ENCODE measurements at places on chromosomes 2 and 18.

- no peak for DNase-seq
These were observed 40.8 kb downstream of the WDR35 start for GRCh38 chr2:19949071-19949470.

GRCh38 chr2:47870641-47871540, 35.4 kb downstream of the FBXO11 start:
- no peak for DNase-seq

- no peak for DNase-seq
These were observed 162.2 kb downstream of the PKP4 start for GRCh38 chr2:158618891-158619490.

DNA sequence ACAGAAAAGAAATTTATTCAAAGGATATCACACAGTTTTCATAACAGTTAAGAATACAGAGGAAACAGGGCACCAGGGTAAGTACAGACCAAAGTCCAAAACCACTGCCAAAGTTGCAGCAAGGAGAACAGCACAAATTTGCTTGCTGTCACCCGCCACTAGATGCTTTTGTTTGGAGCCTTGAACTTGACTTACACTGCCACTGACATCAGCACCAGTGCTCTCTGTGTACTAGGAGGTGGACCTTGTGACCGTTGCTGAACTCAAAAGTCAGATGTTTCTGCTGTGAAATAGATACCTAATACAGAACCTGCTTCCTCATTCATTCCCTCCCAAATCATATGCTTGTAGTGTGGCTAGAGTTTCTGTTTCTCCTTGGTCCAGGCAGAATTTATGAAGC, 578.3 kb upstream of the TMEFF2 start:
- no peak for DNase-seq

GRCh38 chr2:70991142-70991541, 3.5 kb downstream of the TEX261 start:
- DNase-seq, result no peak

DNA sequence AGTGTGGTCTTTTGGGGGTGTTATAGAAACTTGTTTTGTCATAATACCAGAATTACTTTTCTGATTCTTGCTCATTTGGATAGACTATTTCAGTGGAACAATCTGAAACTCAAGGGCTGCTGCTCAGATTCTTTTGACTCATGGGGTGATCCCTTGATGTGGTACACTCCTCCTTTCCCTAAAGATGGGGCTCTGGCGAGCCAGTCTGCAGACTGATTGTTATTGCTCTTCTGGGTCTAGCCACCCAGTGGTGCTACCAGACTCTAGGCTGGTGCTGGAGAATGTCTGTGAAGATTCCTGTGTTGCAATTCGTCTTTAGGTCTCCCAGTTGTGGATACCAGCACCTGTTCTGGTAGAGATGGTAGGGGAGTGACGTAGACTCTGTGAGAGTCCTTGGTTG, 4.2 kb upstream of the MARS2 start:
- no peak for DNase-seq

- no peak for DNase-seq
These were observed 38.6 kb upstream of the NCOA1 start for GRCh38 chr2:24452502-24452885.

- no peak for DNase-seq
These were observed 25.2 kb downstream of the OSBPL1A start for GRCh38 chr18:24372279-24372872.

DNA sequence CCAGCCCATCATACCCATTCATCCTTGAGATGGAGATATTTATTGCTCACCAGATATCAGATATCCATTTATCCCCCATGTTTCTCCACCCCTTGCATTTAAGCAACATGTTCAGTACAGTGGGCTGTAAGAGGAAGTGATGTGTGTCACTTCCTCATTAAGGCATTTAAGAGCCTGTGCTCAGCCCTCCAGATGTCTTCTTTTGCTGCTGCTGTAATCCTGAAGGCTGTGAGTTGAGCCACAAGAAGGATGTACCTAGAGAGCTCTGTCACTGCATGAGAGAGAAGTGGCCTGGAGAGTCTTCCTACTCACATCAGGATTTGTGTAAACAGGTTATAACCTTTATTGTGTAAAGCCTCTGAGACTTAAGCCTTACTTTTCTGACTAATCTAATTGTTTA, 151.8 kb upstream of the UNC80 start:
- no peak for DNase-seq

DNA sequence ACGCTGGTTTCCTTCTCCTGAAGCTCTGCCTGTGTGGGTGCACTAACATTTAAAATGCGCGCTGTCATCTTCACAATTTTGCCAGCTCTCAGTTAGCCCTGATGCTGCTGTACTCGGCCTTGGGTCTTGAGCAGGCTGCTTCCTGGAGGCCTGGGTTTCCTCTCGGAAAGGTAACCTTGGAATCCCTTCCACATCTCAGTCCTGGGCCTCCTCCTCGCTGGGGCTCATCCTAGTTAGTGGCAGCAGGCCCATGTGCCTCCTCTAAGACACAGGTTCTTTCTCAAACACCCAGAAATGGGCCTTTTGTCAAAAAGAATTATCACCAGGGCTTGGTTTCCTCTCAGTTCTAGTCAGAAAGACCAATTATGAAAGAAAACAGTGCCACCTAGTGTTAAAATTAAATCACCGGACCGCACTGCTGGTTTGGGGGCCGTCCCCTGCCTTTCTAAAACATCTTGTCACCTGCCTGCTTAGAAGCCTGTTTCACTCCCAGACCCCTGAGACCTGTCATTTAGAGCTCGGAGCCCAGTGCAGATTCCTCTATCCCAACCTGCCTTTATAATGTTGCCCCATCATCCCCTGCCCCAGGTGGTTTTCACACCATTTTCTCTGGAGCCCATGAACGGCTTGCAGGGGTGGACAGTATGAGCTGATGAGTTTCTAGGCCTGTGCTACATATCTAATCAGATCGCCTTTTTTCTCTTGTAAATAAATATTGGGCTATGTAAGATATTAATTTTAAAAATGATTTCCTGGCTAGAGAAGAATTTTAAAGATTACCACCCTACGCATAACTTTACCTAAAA, 42.4 kb downstream of the HK2 start:
- peak; percentile 56 for DNase-seq

- DNase-seq, result no peak
These were observed 896.2 kb downstream of the CCDC85A start for GRCh38 chr2:57080035-57080434.

- DNase-seq, result no peak
These were observed 306.6 kb downstream of the PTH2R start for GRCh38 chr2:208713066-208713745.

DNA sequence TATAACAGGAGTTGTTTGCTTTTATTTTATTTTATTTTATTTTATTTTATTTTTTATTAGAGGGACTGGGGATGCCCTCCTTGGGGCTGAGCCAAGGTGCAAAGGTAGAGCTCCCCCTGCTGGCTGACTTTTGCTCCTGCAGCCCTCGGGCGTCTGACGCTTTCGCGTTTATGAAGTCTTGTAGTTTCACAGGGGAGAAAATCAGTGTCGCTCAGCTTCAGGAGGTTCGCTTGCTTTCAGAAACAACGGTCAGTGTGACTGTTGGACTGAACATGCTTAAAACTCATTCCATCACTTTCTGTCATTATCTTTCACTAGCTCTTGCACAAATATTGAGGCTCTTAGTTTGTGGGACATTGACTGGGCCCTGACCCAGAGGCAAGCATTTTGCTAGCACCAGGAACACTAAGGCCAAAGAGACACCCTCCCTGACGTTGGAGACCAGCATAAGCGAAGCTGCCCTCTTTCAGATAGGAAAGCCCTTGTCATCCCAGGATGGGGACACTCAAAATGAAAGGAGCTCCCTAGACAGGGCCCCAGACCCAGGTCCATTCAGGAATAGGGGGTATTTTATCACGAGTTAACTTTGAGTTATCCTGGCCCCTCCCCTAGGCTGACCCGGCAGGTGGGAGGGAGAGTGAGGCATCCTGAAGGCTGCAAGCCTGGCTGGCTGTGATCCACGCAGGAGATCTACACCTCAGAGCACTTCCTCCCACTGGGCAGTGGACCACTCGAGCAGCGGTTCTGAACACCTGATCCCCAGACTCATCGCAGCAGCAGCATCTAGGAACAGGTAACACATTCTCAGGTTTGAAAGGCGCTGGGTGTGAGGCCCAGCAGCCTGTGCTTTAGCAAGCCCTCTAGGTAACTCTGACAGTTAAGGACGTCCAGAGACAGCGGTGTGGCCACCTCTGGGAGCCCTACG, 34.4 kb downstream of the LGALSL start:
- DNase-seq, result peak; percentile 87

- no peak for DNase-seq
These were observed 20.4 kb upstream of the L3MBTL4 start for GRCh38 chr18:6434987-6435709.

DNA sequence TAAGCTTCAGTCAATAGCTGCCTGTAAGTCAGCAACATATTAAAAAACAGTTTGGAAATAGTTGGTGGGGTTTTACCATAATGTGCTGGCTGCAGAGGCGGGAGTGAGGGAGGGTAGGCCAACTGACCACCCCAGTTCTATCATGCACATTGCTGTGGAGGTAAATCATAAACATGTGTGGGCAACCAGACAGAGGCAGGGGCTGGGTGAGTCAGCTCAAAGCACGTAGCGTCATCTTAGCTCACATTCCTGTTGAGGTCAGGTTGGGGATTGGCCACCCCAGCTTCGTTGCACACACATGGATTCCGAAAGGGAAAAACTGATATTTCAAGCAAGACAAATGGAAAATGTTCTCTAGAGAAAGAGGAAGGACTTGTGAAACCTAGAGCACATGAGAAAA, 19.5 kb downstream of the GPR45 start:
- DNase-seq, result no peak

GRCh38 chr2:76958749-76959148, 563.4 kb downstream of the LRRTM4 start:
- DNase-seq, result no peak
